ENCODE measurements at places on chromosomes 7 and 10.
A peak's percentile ranks its signal among the peaks of the same experiment; 100 is the strongest.

- DNase-seq = no peak
Observed at GRCh38 chr10:52688899-52689298, 83.7 kb downstream of the MBL2 start.

DNA sequence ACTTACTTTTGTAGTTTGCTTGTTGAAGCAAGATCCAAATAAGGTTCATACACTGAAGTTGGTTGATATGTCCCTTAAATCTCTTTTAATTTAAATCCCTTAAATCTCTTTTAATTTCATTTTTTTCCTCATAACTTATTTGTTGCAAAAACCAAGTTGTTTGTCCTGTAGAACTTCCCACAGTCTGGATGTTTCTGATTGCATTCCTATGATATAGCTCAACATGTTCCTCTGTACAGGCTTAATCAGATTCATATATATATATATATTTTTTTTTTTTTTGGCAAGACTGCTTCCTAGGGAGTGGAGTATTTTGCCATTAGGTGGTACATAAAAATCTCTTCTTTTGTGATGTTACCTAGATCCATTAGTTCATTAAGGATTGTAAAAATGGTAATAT lies 174.9 kb upstream of the MKLN1 start:
- peak; percentile 49 for DNase-seq

DNA sequence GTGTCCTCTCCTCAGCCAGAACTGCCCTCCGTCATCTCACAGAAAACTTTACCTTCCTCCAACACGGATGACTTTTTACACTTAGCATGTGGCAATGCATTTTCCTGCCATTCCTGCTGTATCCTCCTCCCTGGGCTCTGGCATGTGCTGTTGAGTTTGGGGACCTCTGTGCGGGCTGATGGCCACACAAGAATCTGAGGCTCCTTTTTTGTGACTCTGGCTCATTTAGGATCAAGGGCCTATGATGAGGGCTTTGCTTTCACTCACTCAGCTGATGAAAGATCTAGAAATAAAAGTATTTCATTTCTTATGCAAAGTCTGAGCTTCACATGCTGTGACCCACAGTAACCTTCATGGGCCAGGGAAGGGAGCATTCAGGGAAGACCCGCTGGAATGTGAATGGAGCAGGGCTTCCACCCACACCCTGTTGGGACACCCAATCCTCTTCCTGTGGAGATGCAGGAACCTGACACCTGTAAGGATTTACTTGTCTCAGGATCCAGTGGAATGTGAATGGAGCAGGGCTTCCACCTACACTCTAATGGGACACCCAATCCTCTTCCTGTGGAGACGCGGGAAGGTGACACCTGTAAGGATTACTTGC lies 500.3 kb upstream of the MKI67 start:
- peak; percentile 36 for DNase-seq

DNA sequence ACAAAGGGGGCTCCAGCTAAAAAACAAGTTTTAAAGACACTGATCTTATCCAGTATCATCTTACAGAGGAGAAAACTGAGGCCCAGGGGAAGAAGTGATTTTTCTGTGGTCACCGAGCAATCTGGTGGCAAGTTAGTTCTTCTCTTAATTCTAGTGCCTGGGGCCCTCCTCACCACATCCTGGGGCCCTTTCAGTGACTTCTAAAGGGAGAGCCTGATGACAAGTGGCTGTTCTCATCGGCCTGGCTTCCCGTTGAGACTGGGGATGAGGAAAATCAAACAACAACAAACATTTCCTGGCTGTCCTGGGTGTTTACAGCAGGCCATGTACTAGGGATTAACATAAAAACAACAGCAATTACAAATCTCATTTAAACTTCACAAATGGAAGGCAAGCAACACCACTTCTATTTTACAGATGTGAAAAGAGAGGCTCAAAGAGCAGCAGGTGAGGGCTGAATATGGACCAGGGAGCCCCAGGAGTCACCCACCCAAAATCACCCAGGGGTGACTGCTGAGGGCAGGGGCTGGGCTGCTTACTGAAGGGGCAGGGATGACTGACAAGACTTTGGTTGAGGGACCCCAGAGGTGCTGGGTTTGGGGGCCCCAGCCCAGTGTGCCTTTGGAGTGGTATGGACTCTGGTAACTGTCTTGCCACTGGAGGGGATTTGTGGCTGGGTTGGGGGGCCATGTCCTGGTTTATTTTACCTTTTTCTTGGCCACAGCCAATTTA lies 24.7 kb upstream of the MTPAP start:
- DNase-seq = no peak

GRCh38 chr7:151429560-151430331 lies 10.2 kb downstream of the CRYGN start:
- no peak for DNase-seq

DNA sequence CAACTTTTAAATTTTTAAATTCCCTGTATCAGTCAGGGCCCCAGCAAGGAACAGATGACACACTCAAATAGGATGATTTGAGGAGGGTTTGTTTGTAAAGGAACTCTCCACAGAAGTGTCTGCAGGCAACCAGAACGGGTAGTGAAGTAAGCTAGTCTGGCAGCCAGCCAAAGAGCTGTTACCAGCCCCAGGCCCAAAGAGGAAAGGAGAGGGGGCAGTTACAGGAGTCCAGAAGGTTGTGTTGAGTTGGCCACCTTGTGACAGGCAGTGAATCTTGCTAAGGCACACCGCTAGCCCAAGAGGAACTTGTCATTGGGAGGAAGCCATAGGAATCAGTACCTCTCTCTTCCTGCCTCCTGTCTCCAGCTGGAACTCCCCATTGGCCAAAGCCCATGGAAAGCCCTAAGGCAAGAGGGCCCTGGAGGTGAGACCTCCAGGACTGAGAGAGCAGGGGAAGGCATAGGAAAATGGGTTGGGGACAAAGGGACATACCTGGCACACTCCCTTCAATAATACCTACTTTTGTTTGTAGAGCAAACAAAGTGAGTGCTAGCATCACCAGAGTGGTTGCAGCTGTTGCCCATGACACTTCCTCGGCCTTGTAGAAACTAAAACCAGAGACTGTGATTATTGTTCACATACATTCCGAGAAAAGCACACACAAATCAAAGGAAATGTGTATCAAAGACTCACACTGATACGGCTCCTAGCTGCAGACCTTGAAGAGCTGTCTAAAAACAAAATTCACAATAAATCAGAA lies 25.4 kb upstream of the GATAD1 start:
- peak; percentile 6 for DNase-seq

DNA sequence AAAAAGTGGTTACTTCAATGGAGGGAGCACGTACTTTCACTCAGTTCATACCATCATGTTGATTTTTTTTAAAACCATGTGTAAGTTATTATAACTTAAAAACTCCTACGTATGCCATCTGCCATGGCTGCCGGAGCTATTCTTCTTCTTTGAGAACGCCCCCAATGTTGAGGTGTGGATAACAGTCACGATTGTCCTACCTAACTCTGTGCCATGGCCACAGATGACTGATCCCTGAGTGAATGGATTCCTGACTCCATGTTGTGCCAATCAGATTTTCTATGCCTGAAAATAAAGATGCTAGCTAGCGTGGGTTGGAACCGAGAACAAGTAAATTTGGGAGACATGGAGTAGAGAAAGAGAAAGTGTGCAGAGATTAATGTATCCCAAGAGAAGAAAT lies 5.3 kb downstream of the MCMBP start:
- DNase-seq = no peak

GRCh38 chr10:109022417-109023049 lies 900.8 kb downstream of the XPNPEP1 start:
- no peak for DNase-seq

GRCh38 chr10:99658622-99659030 lies 683 bp upstream of the ENTPD7 start:
- DNase-seq = peak; percentile 27

GRCh38 chr7:127810113-127810512 lies 158.1 kb downstream of the SND1 start:
- no peak for DNase-seq

DNA sequence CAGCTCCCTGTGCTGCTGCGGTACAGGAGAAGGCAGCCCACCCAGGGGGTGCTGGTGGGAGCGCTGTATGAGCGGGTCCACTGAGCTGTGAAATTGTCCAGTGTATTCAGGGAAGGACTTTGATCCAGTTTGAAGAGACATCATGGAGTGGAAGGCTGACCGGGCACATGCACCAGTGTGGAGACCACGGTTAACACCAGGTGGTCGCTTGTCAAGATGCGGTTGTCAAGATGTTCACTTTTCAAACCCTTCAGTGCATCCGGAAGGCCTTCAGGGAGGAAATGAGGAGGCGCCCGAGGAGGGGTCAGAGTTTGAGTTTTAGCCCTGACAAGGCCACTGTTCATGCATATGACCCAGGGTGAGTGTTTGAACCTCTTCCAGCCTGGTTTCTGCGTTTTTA lies 6.1 kb downstream of the DOCK1 start:
- DNase-seq = no peak

GRCh38 chr10:3429676-3430075 lies 257.1 kb upstream of the PITRM1 start:
- DNase-seq = no peak

GRCh38 chr10:78579576-78579975 lies 489.2 kb upstream of the ZMIZ1 start:
- no peak for DNase-seq

All from fibroblast of skin of right biceps (primary cell).